Stimulated activated CD4-positive, alpha-beta T cell treated with anti-CD3 and anti-CD28 coated beads, Interleukin-4, amount 100 ng/mL, for 48 hours (primary cell): ENCODE measurements at places on chromosomes 12 and 14.

GRCh38 chr12:115013236-115013981 is 329.4 kb upstream of the TBX3 start:
- DNase-seq = no peak

- DNase-seq = no peak
These were observed 126.9 kb downstream of the GALC start for GRCh38 chr14:87866116-87866515.

GRCh38 chr14:66509874-66510273 is 1.9 kb downstream of the GPHN start:
- no peak for DNase-seq

- no peak for DNase-seq
These were observed at the start of gene LPAR5 for GRCh38 chr12:6635856-6636531. TSS of gene LPAR5 (minus strand) at chr12:6635959. CDS start at chr12:6621248, 14,711 bp downstream.

DNA sequence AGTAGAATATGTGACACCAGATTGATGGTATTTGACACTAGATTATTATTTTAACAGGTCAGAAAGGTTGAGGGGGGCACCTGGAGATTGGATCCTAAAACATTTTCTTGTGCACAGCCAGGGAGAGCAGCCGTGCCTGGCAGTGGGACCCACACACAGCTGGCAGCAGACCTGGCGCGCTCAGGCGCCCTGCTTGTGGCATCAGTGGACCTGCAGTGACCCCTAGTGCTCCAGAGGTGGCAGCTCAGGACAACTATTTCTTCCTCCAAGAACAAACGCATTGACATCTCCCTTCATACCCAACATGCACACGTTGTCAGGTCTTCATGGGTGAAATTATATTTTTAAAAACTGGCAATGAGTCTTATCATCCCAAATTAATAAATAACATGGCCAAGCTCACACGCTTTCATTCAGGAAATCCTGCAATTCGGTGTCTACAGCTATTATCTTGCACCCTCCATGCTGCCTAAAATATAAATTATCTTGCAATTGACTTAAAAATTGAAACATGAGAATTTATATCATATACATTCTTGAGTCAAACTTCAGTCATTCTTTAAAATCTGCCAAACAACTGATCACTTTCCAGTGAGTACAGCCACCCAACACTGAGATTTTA is 7.7 kb upstream of the TMEM132D start:
- DNase-seq = no peak

DNA sequence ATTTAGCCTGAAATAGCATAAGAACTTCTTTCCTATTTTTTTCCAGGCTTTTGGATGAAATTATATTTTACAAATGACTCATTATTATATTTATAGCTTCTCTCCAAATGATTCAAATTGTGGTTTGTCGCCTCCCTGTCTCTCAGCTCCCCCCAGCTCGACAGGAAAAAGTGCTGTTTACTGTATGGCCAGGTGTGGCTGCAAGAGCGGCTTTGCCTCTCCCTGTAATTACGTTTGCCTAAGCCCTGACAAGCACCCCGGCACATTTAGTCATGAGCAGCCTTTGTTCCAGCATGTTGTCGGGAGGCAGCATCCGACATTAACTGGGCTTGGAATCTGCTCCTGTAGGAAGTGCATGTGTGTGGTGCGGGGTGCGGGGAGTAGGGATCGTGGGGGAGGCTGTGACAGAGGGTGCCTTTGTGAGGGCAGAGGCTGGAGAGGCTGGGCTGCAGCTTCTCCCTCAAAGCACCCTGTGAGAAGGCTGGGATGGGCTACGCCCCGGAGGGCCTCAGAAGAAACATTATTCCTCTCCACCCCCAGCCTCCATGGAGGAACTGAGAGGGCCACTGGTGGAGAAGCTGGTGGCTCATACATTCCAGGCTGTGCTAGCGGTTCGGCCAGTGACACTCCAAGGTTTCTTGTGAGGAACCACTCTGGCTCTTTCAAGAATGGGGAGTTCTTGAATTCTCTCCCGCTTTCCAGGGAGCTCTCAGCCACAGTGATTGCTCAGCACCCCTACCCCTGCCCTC is 42.1 kb upstream of the CTDSP2 start:
- no peak for DNase-seq

GRCh38 chr14:64826333-64826732 is 53.4 kb downstream of the SPTB start:
- DNase-seq = no peak

DNA sequence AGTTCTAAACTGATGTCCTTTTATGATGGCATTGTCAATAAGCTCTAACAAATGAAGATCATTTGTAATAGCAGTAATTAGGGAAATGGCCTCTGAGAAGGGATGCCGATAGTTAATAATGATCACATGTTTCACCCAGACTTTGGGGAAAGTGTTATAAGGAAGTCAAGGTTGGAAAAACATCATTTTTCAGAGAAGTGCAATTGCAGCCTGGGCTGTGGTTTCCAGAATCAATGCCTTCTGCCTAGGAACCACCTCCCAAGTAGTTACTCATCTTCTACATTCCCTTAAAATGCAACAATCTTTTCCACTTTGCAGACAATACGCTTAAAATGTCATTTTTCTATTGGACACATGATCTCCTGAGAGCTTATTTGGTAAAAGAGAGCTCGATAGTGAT is 879 bp downstream of the EDDM3A start:
- no peak for DNase-seq

DNA sequence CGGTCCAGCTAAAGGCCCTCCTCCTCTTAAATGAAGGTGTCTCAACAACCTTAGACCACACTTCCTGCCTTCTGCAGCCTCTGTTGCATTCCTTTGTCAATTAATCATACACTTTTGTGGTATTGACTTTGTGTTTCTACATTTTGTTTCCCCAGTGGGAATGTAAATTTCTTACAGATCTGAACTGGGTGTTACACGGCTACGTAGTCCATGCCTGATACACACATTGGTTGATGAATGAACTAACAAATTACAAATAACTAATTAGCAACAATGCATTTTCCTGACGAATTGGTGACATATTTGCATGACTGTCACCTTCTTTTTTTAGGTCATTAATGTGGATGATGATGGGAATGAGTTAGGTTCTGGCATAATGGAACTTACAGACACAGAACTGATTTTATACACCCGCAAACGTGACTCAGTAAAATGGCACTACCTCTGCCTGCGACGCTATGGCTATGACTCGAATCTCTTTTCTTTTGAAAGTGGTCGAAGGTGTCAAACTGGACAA is 15.2 kb upstream of the CCT2 start:
- DNase-seq = no peak

- DNase-seq = no peak
These were observed 137.5 kb downstream of the FSCB start for GRCh38 chr14:44369401-44370123.
